Thyroid gland (tissue), 4 donors: ENCODE measurements at places on chromosomes 3 and 15. TPM values are rescaled to one million over a fixed set of nuclear protein-coding genes. Genes with fewer than 3 reads are reported as not detected.

DNA sequence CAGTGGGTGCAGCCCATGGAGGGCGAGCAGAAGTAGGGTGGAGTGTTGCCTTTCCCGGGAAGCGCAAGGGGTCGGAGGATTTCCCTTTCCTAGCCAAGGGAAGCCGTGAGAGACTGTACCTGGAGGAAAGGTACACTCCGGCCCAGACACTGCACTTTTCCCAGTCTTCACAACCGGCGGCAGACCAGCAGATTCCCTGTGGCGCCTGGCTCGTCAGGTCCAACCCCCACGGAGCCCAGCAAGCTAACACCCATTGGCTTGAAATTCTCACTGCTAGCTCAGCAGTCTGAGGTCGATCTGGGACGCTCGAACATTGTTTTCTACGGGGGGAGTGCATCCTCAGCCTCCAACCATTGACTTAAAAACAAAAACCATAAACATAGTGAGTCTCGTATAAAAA is 26.5 kb downstream of the CCNB2 start:
- DNase-seq, result no peak

- no peak for DNase-seq
Measured at GRCh38 chr3:45894015-45894414, 7.7 kb downstream of the CCR9 start.

Gene ASB14
- not detected for total RNA-seq

Gene PODXL2
- total RNA-seq, result 9.4 TPM

Gene PLSCR1
- total RNA-seq, result 57.6 TPM

- no peak for DNase-seq
Measured at GRCh38 chr3:62839748-62840147, 35.5 kb downstream of the CADPS start.

DNA sequence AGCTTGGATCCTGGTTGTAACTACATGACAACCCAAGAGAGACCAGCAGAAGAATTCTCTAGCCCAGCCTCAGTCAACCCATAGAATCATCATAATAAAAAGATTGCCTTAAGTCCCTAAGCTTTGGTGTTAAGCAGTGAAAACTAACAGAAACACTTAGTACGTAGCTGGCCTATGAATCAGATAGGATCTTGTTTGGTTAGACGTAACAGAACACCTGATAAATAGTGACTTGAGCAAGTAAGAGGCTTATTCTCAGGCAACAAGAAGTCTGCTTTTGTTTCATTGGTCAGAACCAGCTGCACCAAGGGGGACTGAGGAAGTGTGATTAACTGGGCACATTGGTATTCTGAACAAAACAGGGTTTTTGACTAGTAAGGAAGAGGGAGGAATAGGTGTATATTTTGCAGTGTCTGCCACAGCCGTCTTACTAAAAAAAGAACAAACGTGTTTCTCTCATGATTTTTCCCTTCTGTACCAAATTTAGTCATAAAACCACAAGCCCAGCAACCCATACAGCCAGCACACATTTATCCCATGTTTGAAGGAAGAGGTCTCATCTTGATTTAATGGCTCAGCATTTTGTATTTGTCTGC is 53.3 kb upstream of the GLCE start:
- no peak for DNase-seq

GRCh38 chr3:97613139-97613538 is 151.4 kb upstream of the ARL6 start:
- no peak for DNase-seq

Gene ARGFX
- not detected for total RNA-seq

Gene GRM2
- total RNA-seq, result not detected

GRCh38 chr3:136350557-136350956 is 100.4 kb downstream of the PCCB start:
- no peak for DNase-seq

DNA sequence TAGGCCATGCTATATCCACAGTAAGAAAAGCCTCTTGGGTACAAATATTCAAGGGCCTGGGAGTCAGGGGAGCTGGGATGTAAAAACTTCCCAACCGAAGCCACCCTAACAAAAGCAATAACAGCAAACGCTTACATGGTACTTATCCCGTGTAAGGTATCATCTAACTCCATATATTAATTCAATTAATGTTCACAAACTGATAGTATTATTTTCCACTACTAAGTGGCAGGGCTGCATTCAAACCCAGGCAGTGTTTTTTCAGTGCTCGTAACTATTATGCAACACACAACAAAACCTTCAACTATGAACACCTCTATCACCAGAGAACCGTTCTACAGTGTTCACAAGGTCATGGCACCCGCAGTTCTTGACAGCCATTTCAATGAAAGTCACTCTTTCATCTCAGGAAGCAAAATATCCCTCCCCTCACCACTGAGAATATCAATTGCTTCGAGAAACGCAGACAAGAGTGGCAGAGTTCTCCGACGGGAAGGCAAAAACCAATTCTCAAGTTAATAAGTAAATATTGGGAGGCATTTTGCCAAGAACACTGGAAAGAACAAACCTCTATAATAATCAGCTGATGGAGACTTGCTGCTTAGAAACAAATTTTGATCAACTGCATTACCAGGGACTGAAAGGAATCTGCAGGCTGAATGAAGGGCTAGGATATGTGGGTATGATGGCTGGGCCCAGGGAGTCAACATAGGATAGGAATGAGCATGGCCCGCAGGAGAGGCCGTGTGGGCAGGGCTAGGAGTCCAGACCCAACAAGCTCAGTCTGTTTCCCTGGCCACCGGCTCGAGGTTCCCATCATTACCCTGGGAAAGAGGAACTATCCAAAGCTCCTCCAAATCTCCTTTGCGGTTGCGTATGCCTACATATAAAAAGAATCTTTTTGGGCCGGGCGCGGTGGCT is 72.3 kb downstream of the XXYLT1 start:
- DNase-seq, result no peak

GRCh38 chr3:193548406-193548805 is 6.3 kb downstream of the ATP13A4 start:
- DNase-seq, result peak; percentile 59

DNA sequence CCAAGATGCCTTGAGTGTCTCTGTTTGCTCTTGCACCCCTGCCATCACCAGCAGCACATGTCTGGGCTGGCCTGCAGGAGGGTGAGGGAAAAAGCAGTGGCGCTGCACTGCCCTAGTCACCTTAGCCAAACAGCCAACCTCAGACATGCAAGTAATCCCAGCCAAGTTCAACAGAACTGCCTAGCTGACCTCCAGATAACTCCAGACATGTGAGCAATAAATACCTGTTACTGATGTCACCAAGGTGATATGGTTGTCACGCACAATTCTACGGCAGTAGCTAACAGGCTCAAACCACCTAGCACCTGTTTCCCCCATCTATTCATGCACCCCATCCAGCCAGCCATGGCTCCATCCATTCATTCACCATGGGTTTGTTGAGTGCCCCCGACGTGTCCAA is 99.9 kb downstream of the SRGAP3 start:
- no peak for DNase-seq

Gene CPNE9
- not detected for total RNA-seq

Gene MAP1A
- 27.1 TPM for total RNA-seq

Gene ABI3BP
- 101 TPM for total RNA-seq

- DNase-seq, result no peak
Measured at GRCh38 chr15:32690941-32691688, 26.7 kb upstream of the GREM1 start.

- no peak for DNase-seq
Measured at GRCh38 chr3:172918568-172919296, 168.2 kb downstream of the ECT2 start.

Gene CPN2
- not detected for total RNA-seq

DNA sequence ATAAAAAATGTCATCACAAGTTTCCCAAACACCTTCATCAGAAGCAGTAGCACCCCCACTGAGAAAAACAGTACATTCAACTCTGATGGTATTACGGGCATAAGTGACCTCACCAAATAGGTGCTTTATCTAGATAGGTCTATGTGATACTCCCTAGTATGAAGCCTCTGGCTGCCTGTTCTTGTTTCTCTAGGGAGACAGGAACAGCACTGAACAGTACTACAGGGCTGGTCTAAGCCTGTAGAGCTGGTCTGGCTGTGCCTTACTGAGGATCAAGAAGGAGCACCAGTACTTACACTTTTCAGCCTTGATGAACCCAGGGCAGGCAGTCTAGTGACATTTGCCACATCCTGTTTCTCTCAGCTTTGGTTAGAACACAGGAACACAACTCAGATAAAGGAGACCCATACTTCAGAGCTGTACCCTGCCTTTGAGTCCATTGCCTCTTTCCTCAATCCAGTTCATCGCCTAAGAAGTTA is 35.9 kb downstream of the OXNAD1 start:
- peak; percentile 31 for DNase-seq

Gene LRRC2
- total RNA-seq, result 29.4 TPM

DNA sequence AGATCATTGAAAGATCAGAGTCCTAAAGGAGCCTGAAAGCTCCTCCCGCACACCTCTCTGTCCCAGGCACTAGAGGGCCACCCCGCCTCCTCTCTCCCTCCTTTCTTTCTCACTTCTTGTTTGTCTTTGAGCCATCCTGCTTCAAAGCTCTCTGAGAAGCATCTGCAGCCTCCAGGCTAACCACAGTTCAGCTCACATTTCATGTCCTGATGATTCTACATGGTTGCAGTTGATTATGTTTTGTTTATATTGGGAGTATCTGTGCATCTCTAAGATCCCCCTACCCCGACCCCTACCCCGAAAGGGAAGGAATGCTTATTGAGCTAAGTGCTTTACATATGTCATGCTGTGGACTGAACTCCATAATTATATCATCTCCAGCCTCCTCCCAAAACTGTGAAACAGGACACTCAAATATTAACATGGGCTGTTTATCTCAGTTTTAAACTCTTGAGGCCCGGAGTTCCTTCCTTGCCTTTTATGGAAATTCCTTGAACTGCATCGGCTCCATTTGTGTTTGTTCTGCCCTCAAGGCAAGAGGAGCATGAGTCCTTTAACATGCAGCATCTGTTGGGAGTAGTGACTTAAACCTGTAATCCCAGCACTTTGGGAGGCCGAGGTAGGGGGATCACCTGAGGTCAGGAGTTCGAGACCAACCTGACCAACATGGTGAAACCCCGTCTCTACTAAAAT is 30.9 kb downstream of the MGLL start:
- DNase-seq, result no peak

- no peak for DNase-seq
Measured at GRCh38 chr15:80739919-80740318, 39.3 kb upstream of the CEMIP start.

GRCh38 chr3:153089620-153090019 is 72.4 kb upstream of the RAP2B start:
- DNase-seq, result no peak

DNA sequence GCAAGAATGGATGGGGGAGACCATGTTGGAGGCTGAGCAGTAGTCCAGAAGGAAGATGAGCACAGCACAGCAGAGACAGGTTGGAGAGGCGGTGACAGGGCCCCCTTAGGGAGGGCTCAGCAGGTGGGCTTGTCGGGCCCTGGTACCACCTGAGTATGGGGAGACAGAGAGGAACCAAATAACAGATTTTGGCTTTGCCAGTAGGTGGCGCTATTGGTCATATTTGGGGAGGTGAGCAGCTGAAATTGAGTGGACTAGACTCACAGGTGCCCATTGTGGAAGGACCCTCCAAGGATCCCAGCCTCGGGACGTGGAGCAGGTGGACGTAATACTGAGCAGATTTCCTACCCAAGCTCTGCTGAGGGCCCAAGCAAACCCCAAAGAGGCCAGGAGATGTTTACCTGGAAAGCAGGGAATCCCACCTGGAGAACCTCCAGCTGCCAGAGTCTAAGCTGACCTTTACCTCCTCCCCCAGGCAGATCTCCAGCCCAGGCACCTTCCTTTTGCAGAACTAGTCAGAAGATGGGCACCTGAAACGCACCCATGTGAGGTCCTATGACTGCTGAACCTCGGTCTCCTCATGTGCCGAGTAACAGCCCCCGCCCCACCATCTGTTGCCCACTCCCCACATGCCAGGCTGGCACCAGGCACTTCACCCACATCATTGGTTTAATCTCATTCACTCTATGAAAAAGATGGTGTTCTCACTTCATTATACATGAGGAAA is 24.6 kb upstream of the CORO2B start:
- DNase-seq, result peak; percentile 67

GRCh38 chr3:48187301-48187578 is 977 bp downstream of the CDC25A start:
- DNase-seq, result no peak

Gene RLBP1
- total RNA-seq, result not detected

DNA sequence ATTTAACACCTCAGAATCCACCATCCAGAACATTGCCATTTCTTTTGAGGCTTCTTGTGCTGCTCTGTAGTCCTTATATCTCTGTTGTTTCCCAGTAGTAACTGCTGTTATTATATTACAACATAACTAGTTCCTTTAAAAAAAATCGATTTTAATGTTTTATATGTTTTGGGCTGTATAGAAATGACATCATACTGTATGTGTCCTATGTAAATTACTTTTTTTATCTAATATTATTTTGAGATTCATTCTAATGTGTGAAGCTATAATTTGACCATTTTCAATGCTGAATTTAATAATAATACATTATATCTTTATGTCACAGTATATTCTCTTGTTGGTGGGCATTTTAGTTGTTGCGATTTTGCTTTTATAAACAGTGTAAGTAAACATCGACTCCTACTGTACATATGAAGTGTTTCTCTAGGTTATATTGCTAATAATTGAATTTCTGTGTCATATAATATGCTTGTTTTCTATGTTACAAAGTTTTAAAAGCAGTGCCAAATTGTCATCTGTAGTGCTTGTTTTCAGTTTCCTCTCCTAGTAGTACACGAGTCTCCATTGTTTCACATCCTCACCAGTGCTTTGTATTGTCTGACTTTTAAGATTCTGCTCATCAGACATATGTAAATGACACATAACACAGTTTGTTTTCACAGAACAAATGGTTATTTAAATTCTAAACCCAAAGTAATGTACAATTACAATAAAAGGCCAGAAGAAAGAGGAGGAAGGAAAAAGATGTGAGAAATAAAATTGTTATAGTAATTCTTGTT is 172.0 kb upstream of the LRRFIP2 start:
- no peak for DNase-seq

DNA sequence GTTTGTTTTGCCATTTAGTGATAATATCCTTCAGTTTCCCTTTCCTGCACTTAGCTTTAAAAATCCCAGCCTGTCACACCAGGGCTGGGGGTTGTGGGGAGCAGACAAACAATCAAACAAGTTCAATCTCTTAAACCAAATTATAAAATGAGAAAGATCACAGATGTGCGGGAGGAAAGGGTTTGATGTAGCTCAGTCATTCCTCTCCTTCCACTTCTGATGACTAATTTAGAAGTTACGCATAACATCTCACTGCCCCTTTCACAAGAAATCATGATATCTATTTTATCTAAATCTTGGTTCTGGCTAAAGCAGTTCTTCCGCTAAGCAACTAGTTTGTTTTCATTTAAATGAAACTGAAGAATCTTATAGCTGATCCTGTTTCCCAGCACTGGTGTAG is 34.1 kb upstream of the ATG7 start:
- DNase-seq, result no peak
